ENCODE measurements at places on chromosomes 2 and 18.
A peak's percentile ranks its signal among the peaks of the same experiment; 100 is the strongest.

DNA sequence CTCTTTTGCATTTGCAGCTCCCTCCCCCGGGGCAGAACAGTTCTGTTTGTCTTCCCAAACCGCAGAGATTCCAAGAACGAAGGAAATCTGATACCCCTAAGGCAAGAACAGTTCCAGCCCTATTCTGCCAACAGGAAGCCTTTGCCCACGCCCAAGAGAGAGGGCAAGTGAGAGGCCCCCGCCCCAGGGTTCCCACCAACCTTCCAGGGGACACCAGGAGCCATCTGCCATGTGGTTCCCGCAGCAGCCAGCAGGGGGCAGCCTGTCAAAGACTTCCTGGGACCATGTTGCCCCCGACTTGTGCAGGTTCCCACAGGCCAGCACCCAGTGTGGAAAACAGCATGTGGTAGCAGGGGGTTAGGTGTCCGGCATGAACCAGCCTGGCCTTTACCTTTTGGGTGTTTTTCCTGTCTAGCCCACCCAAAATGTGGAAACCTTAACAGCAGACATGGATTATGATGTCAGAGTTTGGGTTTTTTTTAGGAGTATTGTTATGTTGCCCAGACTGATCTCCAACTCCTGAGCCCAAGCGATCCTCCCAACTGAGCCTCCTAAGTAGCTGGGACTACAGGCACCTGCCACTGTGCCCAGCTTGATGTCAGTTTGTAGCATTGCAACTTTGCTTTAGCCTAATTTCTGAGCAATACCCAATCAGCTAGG is 21.7 kb upstream of the EFHD1 start:
- peak; percentile 79 for DNase-seq
- no peaks in the 10 kb centered on the region for H3K36me3 ChIP-seq
- no peak overlapping the region for H3K4me3 ChIP-seq

GRCh38 chr2:113221846-113222245 is 48.1 kb downstream of the PSD4 start:
- peaks cover 2% of the 10 kb centered on the region for H3K27me3 ChIP-seq
- no peak for DNase-seq
- H3K36me3 ChIP-seq = no peaks in the 10 kb centered on the region
- peaks cover 8% of the 10 kb centered on the region for H3K4me1 ChIP-seq

GRCh38 chr2:3411103-3411502 is 31.6 kb downstream of the TRAPPC12 start:
- H3K4me1 ChIP-seq = peaks cover 6% of the 10 kb centered on the region
- no peak for DNase-seq
- H3K27ac ChIP-seq = no peak overlapping the region
- peaks cover 12% of the 10 kb centered on the region for H3K36me3 ChIP-seq

- H3K27me3 ChIP-seq = no peaks in the 10 kb centered on the region
- peaks cover 2% of the 10 kb centered on the region for H3K4me1 ChIP-seq
- no peak overlapping the region for H3K4me3 ChIP-seq
- H3K27ac ChIP-seq = no peak overlapping the region
- no peak for DNase-seq
Observed at GRCh38 chr18:48862132-48862531, 88.6 kb downstream of the SMAD7 start.

Measured in activated CD4-positive, alpha-beta memory T cell treated with anti-CD3 and anti-CD28 coated beads for 36 hours (primary cell).